ENCODE measurements at places on chromosomes 7 and 10.

DNA sequence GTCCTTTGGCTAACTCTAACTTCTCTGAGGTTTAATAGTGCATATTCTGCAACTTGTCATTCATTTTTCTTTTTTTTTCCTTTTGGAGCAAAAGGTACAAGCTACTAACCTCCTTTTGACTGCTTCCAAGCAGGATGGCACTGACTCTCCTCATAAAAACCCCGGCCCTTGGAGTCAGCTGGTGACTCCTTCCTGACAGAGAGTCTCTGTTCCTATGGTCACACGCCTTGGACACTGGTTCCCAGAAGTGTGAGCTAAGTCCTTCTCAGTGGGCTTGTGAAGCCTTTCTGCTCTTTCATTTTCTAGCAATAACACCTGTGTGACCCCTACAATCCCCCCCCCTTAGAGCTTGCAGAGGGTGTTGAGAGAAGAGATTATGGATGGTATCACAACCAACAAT lies 21.7 kb downstream of the DOCK4 start:
- no peak for DNase-seq

GRCh38 chr10:60334991-60335390 lies 54.7 kb downstream of the ANK3 start:
- no peak for DNase-seq

DNA sequence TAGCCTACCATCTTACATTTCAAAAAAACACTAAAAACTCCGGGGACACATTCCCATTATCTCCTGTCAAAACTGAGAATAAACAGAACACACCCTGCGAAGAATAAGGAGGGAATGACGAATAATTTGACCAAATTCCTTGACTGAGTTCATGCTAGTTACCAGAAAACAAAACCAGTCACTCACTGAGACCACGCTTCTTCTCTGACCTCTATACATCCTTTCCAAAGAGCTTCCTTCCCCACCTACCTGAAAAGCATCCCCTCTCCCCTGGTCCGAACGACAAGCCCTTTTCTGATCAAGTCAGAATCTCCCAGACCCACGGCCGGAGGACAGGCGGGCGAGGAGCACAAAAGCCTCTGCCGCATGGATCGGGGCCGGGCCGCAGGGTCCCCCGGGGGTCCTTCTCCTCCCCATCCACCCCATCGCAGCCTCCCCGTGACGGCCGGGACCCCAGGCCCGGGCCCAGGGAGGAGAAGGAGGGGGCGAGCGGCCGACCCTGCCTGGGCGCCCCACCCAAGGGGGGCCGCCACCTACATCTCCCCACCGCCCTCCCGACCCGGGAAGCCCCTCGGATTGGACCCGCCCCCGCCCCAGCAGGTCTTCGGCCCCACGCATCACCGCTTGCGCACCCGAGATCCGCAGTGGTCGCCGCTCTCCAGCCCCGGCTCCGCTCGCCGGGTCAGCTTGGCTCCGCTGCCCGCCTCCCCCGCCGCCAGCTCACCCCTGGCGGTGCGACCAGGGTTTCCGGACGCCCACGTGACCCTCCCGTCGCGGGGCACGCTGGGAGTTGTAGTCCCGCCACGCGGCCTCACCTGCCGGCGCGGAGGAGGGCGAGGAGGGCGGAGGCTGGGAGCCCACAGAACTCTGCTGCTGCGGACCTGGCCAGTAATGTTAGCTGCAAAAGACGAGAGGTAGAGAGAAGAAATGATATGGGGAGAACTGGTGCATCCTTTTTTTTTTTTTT lies at the start of gene SLC37A3:
Gene SLC37A3, minus strand, starts transcription at position 747 of the 967 bp plus-strand sequence. CDS start 16,004 bp downstream, outside the sequence.
- peak; percentile 83 for DNase-seq

GRCh38 chr10:132064082-132064755 lies 1.5 kb upstream of the JAKMIP3 start:
- no peak for DNase-seq

DNA sequence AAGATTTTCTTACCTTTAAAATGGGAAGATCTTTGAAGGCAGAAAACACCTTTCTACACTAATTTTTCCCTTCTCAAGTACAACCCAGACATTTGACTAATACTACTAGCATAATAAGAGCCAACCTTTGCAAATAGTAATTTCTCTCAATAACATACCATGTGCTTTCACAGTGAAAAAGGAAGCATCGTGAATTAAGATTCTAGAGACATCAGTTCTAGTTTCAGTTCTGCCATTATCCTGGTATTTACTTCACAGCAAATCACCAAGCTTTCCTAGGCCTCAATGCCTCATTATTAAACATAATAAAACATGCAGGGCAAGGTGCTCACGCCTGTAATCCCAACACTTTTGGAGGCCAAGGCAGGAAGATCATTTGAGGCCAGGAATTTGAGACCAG lies 24.9 kb downstream of the GSAP start:
- no peak for DNase-seq

- DNase-seq, result no peak
These were observed 99.3 kb upstream of the CDK1 start for GRCh38 chr10:60678978-60679377.

- DNase-seq, result no peak
These were observed 244.4 kb downstream of the TNS3 start for GRCh38 chr7:47337531-47337930.

GRCh38 chr10:78231939-78232338 lies 198.3 kb downstream of the RPS24 start:
- DNase-seq, result no peak

DNA sequence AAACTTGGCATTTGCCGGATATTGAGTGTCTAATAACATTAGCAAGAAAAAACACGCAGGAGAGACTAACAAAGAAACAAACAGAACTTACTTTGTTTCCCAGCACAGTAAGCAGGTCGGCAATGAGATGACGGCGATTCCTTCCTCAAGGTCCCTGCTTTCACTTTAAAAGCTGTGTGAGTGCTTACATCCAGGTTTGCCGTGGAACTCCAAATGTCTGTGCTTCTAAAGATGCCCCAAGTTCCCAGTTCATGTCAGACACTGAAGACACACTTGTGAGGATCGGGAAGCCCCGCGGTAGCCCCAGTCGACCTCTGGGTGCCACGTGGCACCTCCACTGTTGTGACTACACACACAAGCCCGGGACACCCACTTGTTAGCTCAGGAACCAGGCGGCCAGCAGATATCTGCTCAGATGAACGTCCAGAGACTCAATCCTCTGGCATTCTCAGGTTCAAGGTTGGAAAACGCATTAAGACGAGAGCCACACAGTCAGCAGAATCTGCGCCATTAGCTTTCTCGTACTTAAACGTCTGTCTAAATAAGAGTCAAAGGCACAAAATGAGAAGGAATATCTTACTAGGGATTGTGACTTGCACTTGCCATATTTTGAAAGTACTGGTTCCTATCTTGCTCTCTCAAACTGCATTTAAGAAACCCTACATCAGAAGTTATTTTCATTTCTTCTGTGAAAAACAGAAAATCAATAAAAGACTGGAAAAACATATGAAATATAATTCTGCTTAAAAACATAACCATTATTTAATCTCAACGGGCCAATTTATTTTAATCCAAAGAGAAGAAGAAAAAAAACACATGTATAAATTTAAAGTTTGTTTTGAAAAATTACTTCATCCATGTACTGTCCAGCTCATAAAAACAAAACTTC lies 207.6 kb upstream of the KLF14 start:
- DNase-seq, result peak; percentile 51

- no peak for DNase-seq
These were observed 61.4 kb downstream of the CHCHD3 start for GRCh38 chr7:133020496-133020895.

- no peak for DNase-seq
These were observed 14.2 kb downstream of the CCL26 start for GRCh38 chr7:75757860-75758259.

GRCh38 chr10:121393522-121393921 lies 204.7 kb downstream of the FGFR2 start:
- no peak for DNase-seq

GRCh38 chr7:50812094-50812493 lies 29.4 kb upstream of the GRB10 start:
- DNase-seq, result no peak

DNA sequence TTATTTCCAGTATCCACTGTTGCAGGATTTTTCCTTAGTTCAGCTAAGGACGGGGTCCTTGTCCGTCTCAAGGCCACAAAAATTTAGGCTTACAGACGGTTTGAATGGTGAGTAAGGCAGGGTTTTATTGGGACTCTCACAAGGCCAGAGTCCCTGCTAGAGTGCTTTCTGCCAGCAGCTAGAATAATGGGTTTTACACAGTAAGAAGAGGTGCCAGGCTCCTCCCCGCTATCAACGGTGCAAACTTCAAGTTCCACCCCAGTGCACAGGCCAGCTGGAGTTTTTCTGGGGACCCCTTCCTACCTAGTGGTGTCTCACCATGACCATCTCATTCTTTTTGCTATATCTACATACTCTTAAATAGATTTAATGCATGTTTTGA lies 198.5 kb upstream of the KCTD7 start:
- DNase-seq, result no peak

DNA sequence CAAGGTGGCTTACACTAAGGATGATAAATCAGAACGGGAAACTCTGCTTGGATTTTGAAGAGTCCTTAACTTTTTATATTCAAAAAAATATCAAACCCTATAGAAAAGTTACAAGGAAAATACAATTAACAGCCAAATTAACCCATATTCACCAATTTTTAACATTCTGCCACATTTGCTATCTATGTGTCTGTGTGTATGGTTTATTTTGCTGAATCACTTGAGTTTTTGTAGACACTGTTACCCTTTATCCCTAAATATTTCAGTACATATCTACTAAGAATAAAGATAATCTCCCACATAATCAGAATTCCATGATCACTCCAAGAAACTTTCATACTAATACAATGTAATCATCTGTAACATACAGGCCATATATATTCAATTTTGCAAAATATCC lies 1.2 kb upstream of the SRPK2 start:
- DNase-seq, result no peak

GRCh38 chr7:51123322-51124019 lies 193.1 kb downstream of the COBL start:
- no peak for DNase-seq

GRCh38 chr7:21967598-21968003 lies 21.9 kb upstream of the CDCA7L start:
- peak; percentile 25 for DNase-seq

DNA sequence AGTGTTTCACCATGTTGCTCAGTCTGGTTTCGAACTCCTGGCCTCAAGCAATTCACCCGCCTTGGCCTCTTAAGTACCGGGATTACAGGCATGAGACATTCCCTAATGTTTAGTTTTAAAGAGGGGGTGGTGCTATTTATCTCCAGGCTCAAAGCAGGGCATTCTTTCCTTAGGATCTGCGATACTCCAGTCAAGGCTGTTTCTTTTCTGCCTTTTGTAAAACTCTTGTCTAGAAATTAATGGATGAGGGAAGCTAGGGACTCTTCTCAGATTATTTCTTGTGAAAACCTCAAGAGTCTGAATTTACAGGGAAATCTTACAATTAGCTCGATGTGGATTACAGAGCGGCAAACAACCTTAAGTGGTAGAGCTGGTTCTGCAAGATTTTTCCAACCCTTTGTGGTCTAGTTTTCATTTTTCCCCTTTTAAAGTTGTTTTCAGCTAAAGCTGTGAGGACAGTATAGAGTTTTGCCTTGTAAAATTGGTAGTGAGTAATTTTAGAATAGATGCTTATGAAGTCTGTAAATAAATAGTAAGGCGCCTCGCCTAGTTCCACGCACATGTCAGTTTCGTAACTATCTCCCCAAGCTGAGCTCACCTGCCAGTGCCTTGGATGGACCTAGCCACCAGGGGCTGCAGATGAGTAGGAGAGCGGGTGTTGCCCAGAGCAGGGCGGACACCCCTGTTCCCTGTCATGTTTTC lies 53.1 kb downstream of the CUX1 start:
- no peak for DNase-seq

GRCh38 chr7:158309868-158310763 lies 277.5 kb downstream of the PTPRN2 start:
- no peak for DNase-seq

DNA sequence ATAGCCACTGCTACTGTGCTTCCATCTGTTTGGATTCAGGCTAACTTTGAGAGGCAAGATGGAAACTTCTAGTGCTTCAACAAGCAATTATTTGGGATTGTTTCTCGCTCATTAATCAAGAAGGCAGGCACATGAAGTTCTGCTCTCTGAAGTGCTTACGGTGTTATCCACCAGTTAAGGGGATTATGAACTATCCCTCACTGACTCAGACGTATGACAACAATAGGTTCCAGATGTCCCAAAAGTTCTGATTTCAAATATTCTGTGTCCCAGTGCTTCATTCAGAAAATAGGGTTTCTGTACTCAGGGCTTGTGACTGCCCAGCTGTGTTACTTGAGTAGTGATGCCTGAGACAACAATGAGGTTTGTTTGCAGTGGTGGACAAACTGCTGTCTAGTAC lies 81.0 kb downstream of the HACD1 start:
- no peak for DNase-seq

GRCh38 chr7:74061840-74062539 lies 21.6 kb upstream of the LIMK1 start:
- peak; percentile 26 for DNase-seq

DNA sequence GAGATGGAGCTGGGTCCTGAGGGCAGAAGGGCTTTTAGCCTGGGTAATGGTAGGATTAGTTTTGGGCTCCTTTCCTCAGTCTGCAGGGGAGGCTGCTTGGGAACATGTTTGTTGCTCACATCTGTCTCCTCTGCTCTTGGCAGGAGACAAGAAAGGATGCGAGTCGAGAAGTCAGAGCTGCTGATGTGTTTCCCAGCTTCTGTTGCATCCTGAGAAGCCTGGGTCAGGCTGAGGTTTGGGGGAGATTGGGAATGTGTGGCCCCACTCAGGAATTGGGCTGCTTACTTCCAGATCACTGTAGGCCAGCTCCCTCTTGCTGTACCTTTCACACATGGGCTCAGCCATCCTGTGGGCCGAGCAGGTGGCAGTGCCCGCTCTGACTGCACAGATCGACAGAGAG lies 79.2 kb downstream of the CCNY start:
- no peak for DNase-seq

DNA sequence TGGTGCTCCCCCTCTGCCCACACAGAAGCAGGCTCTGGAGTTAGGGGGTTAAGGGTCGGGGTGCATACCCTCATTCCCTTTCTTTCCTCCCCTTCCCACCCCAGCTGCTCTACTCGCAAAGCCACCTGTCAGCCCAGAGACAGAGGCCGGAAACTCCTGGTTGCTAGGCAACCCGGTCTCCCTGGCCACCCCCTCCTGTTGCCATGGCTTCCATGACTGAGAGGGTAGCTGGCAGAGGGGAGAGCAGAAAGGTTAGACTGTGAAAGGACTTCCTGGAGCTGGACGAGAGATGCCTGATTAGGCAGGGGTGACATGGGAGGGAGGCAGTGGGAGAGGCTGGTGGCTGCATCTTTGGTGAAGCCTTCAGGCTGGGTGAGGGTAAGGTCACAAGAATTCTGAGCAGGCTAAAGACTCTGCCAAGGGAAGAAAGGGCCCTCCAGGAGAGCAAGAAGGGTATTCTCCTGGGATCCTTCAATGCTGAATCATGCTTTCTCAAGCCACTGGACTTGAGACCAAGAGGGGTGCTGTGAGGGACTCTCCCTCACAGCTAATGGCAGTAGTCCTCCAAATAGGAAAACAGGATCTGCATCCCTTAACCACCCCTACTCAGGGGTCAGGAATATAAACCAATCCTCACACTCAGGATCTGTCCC lies 5.4 kb downstream of the PSD start:
- DNase-seq, result peak; percentile 68

GRCh38 chr7:135601182-135601581 lies 43.5 kb downstream of the NUP205 start:
- DNase-seq, result no peak

GRCh38 chr7:78139335-78139734 lies 340.8 kb downstream of the PHTF2 start:
- DNase-seq, result no peak

Data from CD8-positive, alpha-beta memory T cell (primary cell).